Head of caudate nucleus (tissue), 42 donors: ENCODE measurements at places on chromosomes 12 and 14.

- DNase-seq: no peak
Measured at GRCh38 chr12:92149563-92149962, 3.9 kb upstream of the BTG1 start.

GRCh38 chr12:23556661-23557060 lies 392.8 kb downstream of the SOX5 start:
- DNase-seq: no peak

DNA sequence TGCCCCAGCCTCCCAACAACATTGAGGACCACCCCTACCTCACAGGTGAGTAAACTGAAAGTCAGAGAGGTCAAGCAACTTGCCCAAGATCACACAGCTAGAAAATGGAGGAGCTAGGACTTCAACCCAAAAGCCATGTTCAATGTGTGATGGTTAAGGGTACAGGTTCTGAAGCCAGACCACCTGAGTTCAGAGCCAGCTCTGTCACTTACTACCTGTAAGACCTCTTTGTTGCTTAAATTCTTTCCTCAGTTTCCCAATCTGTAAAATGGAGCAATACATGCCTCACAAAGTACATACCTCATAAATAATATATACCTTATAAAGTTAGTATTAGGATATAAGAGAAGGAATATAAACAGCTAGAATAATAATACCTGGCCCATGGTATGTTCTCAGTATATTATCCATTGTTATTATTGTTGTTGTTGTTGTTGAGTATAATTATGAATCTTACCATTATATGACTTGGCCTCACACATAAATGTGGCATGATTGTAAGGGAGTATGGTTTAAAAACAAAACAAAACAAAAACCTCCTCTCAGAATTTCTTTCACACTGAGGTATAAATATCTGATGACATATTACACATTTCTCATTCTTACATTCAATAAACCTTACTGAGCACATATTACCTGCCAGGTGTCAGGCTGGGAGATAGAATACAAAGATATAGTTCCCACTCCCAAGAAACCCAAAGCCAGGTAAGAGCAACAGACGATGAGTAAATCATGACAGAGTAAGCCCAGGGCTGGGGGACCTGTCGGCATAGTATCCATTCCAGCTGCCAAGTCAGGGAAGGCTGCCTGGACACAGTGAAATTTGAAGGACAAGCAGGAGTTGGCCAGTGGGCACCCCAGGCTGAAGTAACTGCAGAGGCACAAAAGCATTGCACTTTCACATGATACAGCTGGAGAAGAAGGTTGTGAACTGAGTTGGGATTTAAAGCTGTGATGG lies 19.6 kb downstream of the CMKLR1 start:
- DNase-seq: no peak

DNA sequence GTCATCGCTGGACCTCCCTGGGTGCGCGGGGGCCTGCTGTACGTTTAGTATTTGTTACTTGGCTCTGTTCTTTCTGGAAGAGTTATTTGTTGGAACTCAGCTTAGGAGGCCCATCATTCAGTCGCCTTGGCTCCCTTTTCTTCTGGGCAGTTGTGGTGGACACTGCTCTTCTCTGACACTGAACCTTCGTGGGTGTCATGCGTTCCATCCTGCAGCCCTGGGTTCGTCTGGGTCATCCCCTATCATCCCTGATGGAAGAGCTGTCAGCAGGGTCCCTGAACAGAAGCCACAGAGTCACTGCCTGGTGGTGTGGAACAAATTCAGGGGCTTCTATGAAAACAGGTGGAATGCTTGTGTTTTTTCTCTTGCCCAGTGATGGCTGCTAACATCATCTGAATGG lies 52.9 kb upstream of the SCN8A start:
- no peak for DNase-seq

DNA sequence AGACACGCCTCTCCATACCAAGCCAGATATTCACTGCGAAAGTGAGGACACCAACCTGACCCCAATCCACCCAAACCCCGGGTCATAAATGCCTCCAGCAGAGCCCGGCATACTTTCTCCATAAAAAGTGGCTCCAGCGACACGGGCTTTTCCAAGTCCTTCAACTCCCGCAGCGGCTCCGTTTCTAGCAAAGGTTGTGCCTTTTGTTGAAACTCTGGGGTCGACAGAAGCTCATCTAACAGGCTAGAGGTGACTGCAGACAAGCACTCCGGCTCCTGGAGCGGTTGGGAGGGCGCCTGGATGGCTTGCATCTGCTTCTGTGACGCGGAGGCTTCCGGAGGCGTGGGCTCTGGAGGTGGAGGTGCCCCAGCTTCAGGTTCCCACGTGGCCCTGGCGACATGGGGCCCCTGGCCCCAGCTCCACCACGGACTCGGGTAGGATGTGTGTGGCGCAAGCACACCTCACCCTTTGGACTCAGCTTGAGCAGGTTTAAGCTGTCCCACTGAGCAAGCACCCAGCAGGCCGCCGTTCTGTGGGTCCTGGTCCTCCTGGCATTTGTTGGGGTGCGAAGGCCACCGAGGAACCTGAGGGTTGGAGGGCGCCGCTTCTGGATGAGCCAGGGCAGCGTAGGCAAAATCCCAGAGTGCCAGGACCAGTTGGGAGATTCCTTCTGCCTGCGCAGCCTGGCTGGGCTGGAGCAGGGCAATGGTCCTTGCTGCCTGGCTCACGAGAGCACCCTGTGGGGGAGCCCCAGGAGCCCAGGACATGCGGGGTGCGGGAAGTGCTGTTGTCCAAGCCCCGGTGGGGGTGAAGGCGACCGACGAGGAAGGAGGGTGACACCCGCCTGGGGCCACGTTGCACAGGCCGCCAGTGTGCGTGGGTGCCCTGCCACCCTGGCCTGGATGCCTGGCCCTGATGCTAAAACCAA lies 186.3 kb downstream of the ALG10 start:
- DNase-seq: no peak

DNA sequence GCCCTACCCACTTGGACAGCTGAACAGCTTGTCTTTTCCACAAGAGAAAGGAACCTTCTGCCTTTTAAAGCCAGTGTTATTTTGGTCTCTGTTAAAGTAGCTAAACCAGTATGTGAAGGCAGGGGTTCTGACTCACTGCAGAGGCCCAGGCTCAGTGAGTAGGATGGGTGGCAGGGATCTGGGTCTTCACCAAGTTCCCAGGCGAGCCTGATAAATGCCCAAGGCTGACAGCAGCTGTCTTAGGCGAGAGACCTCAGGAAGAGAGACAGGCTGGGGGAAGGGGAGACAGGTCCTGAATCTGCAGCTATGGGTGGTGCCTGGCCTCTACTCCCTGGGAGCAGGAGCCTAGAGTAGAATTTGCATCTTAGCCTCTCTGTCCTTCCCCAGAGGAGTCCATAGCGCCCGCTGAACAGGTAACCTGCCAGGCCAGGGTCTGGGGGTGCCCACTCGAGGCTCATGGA lies 18.1 kb upstream of the KIF26A start:
- no peak for DNase-seq

DNA sequence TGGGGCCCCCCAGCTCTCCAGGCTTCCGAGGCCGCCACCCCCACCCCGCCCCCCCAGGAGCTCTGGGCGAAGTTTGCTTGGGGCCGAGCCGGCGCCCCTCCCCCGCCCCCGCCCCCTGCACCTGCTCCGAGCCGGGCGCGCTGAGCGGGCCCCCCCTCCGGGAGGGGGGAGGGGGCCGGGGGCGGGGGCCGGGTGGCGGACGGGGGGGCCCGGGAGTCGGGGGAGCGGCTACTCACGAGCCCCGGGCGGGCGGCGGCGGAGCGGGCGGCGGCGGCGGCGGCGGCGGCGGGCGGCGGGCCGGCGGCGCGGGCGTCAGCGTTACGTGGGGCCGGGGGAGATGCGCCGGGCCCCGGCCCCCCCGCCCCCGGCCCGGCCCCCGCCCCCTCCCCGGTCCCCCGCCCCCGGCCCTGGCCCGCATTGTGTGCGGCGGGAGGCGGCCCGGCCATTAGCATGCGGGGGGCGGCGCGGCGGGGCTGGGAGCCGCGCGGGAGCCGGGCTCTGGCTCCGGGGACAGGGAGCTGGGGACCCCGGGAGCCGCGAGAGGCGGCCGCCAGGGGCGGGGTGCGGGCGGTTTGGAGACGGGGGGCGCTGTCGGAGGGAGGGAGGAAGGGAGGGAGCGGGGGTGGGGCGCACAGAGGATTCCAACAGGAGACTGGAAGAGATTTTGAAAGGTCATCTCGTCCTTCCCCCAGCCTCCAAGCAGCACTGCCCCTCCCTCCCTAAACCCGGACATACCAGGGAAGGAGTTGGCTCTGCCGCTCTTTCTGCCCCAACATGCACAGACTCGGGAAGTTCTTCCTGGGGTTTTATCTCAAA lies at the start of gene ZNF219:
Gene ZNF219 (minus strand): TSS at position 580 of the 816 bp plus-strand sequence. CDS start 5,064 bp downstream, outside the sequence.
- peak; percentile 81 for DNase-seq

DNA sequence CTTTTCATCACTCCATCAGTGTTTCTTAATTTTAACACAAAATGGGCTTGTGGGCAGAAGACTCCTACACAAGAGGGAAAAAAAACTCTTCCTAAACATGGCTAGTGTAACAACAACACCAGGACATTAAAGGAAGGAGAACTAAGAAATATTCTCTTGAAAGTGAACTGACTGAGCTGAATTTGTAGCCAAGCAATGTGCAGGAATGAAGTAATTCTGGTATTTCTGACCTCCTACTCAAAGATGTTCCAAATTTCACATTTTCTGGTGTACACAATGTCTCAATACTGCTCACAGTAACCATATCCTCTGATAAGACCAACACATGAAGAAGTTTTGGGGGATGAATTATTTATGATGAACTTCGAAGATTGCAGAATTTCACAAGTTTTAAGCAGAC lies 357.3 kb downstream of the DUSP6 start:
- DNase-seq: no peak

GRCh38 chr12:63922474-63922873 lies 78.0 kb downstream of the SRGAP1 start:
- no peak for DNase-seq

DNA sequence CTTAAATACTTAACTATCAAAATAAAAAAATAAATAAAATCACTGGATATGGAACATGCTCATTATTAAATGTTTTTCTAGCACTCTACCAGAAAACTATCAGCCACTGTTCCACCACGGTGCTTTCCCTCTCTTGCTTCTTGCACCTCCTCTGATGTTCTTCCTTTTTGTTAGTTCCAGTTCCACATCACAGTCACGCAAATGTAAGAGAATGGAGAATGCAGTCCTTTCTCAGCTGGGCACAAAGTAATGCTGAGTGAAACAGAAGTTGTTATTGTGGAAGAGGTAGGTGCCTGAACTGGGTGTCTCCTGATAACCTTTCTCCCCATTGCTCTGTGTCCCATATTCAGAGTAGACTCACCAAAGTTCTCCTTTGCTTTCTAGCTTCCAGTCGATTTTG lies 1116.9 kb upstream of the TMEM132C start:
- no peak for DNase-seq

DNA sequence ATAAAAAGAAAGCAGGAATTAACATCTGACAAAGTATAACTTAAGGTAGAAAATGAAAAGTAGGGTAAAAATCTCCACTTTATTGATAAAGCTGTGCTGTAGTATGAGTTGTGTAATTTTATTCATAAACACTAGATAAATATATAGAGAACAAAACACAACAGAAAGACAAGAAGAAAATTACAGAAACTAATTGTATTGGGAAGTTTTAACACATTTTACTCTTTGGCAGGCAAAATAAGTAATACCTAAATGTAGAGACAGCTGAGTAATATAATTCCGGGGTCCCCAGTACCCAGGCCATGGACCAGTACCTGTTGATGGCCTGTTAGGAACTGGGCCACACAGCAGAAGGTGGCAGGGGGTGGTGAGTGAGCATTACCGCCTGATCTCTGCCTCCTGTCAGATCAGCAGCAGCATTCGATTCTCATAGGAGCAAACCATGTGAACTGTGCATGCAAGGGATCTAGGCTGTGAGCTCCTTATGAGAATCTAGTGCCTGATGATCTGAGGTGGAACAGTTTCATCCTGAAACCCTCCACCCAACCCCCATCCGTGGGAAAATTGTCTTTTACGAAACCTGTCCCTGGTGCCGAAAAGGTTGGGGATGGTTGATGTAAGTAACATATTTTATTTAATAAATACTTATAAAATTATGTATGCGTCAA lies 84.4 kb upstream of the ETV6 start:
- DNase-seq: no peak

DNA sequence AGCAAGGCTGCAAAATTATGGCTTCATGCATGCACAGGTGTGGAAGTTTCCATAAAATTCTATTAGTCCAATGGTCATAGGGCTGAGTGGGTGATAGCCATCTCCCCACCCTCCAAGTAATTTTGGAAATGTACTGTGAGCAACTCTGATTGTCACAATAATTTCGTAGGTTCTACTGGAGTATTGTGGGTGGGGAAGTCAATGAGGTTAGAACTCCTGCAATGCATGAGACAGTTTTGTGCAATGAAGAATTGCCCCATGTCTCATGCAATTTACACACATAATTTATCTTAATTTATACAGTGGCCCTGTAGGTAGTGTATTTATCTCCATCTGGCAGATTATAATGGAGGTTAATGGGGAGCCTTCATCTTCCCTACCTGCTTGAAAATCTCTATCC lies 20.5 kb downstream of the IFNG start:
- DNase-seq: no peak

DNA sequence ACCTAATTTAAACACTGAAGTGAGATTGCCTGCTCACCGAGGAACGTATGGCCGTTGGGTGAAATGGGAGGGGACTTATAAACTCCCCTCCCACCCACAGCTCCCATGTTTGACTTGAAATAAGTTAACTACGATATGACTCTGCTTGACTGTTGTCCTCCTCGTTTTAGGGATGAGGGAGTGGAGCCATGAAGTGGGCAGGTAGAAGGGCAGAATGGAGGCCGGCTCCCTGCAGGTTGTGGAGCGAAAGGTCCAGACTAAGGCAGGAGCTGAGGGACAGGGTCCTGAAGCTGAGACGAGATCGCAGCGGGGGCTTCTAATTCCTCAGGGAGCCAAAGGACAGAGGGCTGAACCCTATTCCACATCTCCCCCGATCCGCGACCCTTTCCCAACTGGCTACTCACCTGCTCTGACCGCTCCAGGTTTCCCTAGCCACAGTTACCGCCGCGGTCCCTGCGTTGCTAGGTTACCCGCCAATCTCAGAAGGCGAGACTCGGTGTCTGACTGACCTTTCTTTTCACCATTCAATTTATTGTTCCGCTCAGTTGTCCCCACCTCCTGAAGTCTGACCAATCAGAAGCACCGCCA lies 577 bp upstream of the TPCN1 start:
- DNase-seq: no peak

DNA sequence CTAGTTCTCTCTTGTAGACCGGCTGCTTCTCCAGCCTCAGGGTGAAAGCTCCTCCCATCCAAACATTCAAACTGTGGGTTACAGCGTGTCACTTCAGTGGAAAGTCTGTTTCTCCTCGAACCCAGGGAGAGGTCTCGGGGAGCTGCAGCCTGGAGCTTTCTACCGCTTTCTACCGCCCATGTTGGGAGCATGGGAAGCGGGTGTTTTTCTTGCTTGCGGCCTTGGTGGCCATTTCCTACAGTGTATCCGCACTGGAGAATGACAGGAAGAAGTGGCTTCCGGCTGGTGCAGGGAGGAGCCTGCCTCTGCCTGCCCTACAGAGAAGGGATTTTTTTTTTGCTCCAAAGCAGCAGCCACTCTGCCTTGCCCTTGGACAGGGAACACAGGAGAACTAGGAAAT lies 21.2 kb downstream of the ZFP36L1 start:
- DNase-seq: no peak
